ENCODE measurements at places on chromosomes 2 and 18.

- DNase-seq: no peak
These were observed 92.7 kb upstream of the CD302 start for GRCh38 chr2:159890551-159891266.

DNA sequence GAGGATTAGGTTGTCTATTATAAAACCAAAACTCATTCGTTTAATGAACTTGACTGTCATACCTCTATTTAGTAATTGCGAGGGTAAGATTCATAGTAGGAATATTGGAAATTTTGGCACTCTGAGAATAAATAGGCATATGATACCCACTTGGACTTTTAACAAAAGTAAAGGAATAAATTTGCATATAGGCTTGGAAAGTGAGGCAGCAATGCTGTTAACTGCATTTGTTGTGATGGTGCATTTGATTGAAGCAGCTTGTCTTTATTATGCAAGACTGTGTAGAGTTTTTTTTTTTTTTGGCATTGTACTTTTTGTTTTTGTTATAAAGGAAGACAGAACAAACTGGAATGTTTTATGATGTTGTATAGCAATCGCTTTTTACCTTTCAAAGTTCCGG, 18.9 kb downstream of the ITGB1BP1 start:
- no peak for DNase-seq

DNA sequence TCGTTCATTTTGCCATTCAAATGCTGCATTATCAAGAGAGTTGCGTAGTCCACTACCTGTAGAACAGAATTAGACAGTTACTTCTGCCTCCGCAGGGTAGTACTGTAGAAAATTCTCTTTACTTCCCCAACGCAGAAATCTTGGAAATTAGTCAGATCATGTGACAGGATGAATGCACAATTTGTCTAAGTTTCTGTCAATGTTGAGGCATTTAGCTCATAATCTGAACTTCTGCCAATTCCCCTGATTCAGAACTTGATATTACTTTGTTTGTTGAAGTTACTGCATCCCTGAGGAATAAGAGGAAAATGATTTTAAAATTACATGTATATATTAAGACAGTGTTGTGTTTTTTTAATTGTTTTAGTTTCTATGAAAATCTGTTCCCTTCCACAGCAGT, 83.4 kb downstream of the TTC27 start:
- DNase-seq: no peak

- DNase-seq: no peak
These were observed 89.2 kb downstream of the SP100 start for GRCh38 chr2:230505162-230505561.

- DNase-seq: no peak
These were observed 11.7 kb upstream of the ACYP2 start for GRCh38 chr2:54103454-54104314.

DNA sequence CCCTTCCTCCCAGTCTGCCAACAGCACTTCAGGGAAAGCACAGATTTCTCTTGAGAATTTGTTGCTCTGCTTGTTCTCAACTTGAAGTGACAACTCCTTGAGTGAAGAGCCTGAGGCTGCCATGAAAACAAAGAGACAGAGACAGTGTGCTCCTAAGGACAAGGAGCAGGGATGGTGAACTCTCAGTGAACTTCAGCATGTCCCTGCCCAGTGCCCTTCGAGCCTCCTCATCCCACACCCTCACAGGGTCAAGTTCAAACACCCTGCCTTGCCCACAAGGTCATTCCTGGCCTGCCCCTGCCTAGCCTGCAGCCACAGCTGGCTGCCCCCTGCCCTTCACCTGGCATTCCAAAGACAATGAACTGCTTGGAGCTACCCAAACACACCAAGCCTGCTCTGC, 343.5 kb upstream of the KLHL29 start:
- DNase-seq: no peak

Data from stimulated activated CD8-positive, alpha-beta memory T cell treated with anti-CD3 and anti-CD28 coated beads, Interleukin-2, amount 100 ng/mL, for 48 hours (primary cell).